ENCODE measurements at places on chromosomes 2 and 18.

GRCh38 chr2:74849228-74849892 is 15.4 kb downstream of the HK2 start:
- DNase-seq, result no peak

- no peak for DNase-seq
Observed at GRCh38 chr2:183019718-183020442, 18.4 kb downstream of the NCKAP1 start.

DNA sequence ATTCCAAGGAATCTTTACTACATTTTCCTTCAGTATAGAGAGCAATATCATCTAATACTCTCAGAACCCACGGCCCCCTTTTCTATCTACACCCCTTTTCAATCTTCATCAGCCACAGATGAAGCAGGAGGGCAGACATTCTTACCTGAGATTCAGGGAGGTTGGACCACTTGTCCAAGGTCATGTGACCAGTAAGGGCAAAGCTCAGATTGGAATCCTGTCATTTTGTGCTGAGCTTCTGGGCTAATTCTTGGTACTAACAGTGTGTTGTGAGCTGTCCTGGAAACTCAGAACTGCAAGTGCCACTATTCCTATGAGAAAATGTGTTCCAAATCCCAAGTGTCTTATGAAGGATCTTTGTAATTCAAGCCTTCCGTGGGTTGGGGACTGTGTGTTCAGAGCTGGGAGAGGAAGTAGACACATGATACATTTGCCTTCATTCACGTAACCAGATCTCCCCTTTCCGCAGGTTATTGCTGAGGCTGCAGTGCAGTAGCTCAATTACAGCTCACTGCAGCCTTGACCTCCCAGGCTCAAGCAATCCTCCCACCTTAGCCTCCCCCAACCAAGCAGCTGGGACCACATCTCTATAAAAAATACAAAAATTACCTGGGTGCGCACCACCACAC is 3.3 kb downstream of the CHRNA1 start:
- DNase-seq, result no peak

DNA sequence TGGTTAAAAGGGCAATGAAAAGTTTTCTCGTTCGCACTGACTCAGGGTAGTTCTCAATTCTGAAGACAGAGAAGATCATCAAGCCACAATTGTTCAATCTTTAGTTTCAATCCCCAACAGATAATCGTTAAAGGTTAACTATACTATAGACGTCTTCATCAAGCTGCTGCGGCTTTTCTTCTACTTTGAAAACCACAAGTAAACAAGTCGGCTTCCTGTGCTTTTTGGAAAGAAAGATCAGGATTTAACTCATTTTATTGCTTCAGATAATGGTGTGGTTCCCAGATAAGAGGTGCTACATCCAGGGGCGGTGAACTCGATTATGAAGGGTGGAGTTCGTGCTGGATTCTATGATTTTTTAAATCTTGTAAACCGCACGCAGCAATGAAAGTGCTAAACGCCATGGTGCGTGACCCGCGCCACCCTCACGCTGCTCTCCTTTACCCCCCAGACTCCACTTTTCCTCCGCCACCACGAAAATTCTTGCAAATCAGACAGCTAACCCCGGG is 545 bp upstream of the CDCA7 start:
- DNase-seq, result no peak

DNA sequence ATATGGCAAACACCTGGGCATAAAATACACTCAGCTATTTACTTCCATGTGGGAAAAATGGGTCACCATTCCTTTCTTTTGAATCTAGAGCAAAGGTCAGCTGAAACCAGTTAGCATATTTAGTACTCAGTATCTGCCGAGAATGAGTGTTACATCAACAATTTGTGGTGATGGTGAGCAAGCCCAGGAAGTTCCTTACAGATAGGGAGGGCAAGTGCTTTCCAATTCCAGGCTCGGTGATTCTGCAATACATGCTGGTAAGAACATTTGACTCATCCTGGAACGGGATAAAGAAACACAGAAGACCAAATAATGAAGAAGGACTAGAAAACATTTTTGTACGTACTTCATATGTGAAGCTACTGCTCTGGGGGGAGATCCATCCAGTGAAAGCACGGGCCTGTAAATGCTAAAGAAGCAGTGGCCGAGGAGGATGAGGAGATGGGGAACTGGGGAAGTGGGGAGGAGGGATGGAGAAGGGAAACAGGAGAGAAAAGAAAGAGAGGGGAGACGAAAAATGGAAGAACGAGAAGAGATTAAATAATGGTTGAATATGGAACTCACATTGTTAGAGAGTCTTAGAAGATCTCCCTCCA is 251.9 kb downstream of the TTC32 start:
- no peak for DNase-seq

DNA sequence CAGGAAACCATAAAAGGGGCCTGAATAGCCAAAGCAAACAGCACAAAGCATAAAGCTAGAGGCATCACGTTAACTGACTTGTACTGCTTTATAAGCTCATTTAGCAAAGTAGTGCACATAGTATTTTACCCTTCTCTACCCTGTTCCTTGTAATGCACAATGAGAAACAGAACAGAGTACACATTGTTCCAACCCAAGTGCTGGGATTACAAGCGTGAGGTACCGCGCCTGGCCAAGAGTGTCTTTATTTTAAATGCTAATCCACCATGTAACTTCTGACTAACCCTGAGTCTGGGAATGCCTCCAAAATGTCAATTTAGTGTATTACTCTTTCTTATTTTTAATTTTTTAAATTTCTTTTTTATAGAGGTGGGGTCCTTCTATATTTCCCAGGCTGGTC is 46.4 kb upstream of the STON1 start:
- DNase-seq, result no peak

- no peak for DNase-seq
Observed at GRCh38 chr2:32068-32467, 14.2 kb downstream of the FAM110C start.

DNA sequence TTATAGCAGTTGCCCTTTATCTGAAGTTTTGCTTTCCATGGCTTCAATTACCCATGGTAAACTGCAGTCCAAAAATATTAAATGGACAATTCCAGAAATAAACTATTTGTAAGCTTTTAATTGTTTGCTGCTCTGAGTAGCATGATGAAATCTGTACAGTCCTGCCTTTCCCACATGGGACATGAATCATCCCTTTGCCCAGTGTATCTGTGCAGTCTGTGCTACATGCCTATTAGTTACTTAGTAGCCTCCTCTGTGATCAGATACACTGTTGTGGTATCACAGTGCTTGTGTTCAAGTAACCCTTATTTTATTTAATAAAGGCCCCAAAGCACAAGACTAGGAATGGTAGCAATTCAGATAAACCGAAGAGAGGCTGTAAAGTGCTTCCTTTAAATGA is 810.6 kb upstream of the PIK3C3 start:
- DNase-seq, result no peak

DNA sequence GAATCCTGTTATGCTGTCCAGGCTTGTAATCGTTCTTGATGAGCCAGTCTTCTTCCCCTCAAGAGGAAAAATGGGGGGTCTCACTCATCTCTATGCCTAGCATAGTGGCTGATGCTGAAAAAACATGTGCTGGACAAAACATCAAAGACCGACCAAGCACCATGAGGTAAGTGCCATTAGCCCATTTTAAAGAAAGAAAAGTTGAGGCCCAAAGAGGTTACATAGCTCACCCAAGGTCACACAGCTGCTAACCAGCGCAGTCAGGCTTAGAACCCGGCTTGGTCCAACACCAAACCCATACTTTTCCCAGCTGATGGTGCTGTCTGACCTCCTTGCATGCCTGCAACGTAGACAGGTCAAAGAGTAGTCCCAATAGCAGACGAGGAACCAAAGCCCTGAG is 156.4 kb downstream of the INHBB start:
- no peak for DNase-seq

DNA sequence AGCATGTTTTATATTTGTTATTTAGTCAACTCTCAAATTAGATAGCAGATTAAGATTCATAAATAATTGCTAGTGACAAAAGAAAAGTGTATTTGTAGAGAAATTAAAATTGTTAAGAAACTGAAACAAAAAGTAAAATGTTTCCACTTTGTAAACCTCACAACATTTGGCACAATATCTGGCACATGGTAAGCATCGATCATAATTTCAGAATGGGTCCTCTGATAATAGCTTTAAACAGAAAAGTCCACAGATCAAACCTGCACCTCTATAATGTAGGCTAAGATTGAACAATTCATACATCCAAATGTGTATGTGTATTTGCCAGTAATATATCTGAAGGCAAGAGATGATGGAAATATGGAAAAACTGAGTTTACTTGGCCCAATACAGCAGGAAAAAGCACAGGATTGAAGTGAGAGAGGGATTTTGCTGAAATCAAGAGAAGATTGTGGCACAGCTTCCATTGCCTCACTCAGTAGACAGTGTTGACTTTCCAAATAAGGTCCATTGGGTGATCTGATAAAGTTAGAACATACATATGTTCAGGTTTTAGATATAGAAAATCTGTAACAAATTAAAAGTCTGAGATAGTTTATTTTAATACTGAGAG is 39.4 kb downstream of the COBLL1 start:
- DNase-seq, result no peak

DNA sequence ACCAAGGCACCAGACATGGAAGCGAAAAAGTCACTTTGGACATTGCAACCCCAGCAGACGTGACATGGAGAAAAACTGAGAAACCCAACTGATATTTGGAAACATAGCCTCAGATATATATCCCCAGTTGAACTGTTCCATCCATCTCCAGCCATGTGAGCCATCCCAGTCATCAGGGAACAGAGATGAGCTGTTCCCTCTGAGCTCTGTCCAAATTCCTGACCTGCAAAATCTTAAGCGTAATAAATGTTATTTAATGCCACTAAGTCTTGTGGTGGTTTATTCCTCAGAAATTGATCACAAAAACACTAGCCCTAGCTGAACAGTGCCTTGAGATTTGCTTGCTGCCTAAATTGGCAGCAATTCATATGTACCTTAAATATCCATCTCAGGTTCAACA is 182.8 kb downstream of the NRP2 start:
- no peak for DNase-seq

DNA sequence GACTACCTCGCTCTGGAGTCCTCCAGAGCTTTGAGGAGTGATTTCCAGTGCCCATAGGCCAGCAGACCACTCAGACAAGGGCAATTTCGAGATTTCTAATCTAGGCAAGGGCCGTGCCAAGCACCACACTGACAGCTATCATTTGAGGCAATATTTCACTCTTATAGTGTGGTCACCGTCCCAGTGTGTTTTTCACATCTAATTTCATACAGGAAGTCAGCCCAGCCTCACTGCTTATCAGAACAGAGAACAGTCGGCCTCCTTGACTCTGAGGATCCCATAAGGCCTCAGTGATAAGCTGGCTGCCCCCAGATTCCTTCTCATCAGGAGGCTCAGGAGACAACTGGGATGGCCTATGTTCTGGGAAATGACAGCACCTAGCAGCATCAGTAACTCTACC is 581 bp downstream of the CAPN14 start:
- no peak for DNase-seq

DNA sequence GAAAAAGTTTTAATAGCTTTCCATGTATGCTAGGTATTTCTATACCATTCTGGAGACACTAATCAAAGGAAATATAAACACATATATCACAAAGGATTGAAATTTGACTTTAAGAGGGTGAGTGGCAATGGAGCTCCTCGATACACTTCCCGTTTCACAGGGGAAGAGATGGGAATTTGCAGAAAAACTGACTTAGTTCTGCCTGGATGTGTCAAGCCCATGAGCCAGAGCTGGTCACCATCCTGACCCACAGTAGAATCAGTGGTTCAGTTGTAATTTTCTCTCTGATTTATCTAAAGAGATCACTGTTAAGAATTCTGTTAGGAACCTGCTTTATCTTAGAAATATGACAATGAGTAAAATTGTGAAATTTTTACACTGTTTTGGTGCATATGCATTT is 34.2 kb downstream of the PLCL1 start:
- no peak for DNase-seq

DNA sequence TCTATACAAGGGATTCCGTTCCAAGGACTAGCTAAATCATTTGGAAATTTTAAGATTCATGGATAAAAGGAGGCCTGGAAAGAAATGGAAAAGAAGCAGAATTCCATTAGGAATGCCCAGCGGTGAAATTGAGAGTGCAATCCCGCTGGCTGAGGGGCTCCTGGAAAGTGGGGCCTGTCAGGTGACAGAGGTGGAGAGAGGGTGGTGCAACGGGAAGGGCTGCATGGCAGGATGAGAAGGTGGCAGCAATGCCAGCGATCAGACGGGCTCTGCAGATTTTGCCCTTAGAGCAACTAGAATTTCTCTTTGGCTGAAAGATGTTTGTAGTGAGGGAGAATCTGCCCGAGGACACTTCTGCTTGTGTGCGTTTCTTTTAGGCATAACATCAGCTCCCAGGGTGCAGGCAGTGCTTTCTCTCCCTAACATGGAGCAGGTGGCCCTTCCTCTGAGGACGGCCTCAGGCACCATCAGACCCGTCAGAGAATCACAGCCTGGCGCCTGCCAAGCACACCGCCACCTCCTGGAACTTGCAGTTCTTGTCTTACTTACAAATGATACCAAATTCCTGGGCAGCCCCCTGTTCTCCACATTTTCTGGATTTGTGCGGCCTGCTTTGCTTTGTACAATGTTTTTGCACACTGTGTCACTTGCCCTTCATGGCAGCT is 261.6 kb downstream of the NDUFA10 start:
- no peak for DNase-seq

DNA sequence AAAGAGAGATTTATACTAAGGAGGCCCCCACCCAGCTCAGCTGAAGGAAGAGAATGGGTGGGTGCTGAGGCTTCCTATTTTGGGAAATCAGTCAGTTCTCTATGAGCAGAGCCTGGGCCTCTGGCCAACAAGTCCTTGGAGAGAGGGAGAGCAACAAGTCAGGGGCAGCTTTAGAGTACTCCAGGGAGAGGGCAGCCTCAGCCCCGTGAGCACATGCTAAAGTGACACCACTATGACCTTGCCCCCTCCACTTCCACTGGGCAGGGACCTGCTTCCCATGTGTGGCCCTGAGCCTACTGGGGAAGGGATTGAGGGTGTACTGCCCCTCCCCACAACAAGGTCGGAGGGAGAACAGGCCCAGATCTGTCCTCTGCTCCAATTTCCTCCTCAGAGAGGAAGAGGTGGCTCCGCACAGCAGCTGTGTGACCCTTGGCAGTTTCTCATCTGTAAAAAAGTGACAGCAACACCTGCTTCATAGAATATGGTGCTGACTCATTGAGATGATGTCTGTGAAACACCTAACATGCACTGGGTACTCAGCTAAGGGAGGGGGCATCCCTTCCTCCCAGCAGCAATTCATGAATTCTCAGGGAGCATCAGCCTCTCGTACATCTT is 72.9 kb downstream of the CLHC1 start:
- DNase-seq, result no peak

- no peak for DNase-seq
Observed at GRCh38 chr18:41745166-41746049, 209.6 kb upstream of the PIK3C3 start.

- no peak for DNase-seq
Observed at GRCh38 chr2:182318466-182319220, 108.2 kb downstream of the PDE1A start.

DNA sequence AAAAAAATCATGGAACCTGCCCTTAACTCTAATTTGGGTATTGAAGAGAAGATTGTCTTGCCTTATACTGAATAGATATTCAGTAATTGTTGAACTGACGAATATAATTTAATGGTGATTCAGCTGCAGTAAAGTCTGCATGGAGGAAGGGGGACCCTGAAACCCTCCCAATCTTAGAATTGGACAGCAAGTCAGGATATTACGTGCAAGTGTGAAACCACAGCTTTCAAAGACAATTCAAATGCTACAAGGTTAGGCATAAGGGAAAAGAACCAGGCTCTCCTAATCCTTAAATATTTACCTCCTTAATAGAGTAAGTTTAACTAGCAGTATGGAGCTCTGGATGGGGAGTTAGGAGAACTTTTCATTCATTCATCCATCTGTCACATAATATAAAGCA is 226.9 kb upstream of the TNP1 start:
- no peak for DNase-seq
